ENCODE measurements at places on chromosomes 6 and 20.

DNA sequence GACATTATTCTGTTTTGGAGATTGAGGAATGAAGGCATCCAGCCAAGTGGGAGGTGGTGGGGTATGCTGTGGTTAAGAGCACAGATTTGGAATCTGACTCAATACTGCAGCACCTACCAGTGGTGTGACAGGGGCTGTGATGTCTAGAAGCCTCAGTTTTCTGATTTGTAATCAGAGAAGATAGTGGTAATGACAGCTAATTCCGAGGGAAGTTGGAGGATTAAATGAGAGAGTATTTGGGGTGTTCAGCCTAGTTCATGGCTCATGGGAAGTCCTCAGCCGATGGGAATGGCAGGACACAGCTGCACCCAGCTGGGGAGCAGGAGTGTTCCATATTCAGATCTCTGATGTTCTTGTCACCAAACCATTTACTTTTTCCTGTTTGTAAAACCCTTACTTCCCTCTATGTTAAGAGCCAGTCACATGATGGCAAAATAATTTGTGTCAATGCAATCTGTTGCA is 9.3 kb downstream of the SLC9A8 start:
- no peak for DNase-seq

- DNase-seq: no peak
Observed at GRCh38 chr20:45765307-45765875, 26.3 kb downstream of the WFDC3 start.

DNA sequence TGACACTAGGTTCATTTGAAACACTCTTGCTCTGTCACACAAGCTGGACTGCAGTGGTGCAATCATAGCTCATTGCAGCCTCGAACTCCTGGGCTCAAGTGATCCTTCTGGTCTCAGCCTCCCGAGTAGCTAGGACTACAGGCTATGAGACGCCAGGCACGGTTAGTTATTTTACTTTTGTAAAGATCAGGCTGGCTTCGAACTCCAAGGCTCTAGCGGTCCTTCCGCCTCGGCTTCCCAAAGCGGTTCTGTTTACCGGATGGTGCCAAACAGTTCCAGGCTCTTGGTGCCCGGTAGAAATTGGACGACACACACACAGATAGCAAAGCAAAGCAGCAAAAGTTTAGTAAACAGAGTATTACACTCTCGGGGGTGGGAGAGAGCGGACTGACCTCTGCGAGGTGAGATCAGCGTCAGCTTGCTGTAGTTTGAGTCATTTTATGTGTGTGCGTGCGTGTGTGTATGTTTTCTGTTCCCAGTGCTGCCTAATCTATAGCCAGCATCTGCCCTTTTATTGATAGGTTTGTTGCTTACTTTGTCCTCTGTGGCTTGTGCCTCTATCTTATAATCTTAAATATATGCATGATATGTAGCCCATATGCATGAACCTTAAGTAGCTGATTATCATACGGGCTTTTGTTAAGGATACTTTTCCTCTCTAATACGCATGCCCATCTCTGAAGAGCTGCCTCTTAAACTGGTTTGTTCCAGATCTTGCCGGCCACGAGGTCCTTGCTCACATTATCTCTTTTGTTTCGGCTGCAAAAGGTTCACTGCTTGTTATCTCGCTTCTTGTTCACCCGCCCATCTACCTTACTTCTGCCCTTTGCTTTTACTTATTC is 75.2 kb downstream of the OR2B2 start:
- DNase-seq: peak; percentile 62

DNA sequence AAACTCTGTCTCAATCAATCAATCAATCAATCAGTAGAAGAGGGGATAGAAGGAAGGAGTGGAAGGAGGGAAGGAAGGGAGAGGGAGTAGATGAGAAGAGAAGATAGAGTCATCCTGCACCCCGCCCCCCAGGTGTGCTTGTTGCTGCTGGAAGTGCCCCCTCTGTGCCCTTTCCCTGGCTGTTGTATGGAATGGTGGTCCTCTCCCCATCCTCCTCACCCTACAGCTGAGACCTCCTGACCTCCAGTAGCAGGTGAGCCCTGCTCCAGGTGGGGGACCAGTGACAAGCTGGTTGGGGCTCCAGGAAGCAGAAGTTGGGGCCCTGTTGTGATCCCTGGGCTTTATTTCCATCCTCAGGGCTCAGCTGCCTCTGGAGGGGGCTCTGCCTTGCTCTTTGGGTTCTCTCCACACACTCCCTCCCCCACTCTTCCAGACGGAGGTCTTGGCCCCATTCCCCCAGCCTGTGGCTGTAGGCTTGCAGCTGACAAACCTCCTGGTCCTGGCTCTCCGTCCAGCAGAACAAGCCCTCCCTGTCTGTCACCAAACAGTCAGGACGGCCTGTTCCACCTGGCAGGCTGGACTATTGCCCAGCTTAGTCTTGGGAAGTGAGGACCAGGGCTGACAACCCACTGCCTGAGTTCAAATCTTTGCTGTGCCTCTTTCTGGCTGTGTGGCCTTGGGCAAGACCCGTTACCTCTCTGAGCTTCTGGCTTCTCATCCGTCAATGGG is 26.0 kb upstream of the SCRT2 start:
- DNase-seq: no peak

- no peak for DNase-seq
Observed at GRCh38 chr20:47335251-47336128, 21.0 kb downstream of the ZMYND8 start.

DNA sequence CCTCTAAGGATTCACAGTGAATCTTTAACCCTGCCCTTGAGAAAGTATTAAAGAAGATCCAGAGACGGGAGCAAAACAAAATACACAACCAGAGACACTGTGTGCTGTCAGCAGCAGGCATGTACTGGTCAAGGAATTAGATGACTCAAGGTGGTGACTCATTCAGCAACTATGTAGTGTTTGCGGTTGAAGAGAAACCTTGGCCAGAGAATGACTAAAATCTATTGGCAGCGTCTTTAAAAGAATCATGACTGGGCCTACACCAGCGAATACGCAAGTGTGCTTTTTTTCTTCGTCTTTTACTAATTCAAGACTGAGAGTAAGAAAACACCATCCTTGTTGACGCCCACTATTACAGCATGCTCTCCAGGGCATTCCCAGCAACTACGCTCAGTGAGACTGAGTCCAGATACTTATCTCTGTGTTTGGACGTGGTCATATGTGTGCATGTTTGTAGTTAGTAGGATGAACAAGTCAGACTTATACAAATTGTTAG is 72.4 kb upstream of the BACH2 start:
- peak; percentile 100 for DNase-seq

DNA sequence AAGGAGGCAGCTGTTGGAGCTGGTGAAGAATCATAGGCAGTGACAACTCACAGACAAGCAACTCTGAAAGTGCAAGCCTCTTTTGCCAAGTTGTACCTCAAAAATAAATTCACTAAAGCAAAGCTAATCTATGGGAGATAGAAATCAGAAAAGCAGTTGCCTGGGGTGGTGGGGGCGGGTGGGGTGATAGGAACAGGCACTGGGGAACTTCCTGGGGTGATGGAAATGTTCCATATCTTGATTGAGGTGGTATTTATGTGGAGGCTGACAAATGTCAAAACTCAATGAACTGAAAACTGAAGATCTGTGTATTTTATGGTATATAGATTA is 52.4 kb downstream of the ATP9A start:
- no peak for DNase-seq

- DNase-seq: no peak
Observed at GRCh38 chr20:22354647-22355046, 229.7 kb downstream of the FOXA2 start.

GRCh38 chr6:110432285-110432900 is 17.0 kb upstream of the DDO start:
- no peak for DNase-seq

GRCh38 chr6:112432853-112433252 is 85.7 kb downstream of the RFPL4B start:
- DNase-seq: no peak

GRCh38 chr6:80105972-80106417 is 476 bp upstream of the BCKDHB start:
- no peak for DNase-seq

DNA sequence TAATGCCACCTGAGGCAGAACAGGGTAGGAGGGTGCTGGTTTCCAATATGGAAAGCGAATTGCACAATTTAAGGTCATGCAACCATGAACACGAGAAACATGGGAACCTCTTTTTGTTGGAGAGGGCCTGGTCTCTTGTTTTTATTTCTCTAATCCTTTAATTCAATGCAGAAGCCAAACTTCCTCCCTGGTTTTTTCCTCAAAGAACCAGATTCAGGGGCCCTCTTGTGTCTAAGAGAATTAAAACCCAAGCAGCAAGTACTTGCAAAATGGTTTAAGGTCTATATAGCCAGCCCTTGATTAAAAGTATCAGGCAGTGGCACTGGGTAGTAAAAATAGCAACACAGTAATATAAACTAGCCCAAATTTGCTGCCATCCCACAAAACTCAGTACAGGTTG is 19.5 kb downstream of the GSTA4 start:
- no peak for DNase-seq

DNA sequence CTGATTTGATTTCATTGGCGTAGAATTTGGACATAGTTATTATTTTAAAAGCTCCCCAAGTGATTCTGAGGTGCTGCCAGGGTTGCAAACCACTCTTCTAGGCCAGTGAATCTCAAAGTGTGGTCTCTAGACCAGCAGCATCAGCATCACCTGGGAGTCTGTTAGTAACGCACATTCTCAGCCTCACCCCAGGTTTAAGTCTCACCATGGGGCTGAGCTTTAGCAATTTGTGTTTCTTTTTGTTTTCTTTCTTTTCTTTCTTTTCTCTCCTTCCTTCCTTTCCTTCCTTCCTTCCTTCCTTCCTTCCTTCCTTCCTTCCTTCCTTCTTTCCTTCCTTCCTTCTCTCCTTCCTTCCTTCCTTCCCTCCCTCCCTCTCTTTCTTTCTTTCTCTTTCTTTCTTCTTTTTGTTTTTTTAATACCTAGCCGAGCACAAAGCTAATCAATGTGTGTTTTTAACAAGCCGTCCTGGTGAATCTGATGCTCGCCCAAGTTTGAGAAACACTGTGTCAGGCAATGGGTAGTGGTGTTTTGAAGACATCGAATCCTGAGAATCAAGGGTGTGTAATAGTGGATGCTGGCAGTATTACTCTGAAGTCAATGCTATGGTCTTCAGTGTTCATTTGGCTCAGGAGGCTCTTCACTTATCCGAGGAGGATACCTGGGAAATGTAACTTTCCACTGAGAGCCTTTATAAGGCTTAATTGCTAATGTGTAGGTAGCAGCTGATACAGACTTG is 104.9 kb downstream of the SLX4IP start:
- no peak for DNase-seq

GRCh38 chr6:122752459-122752858 is 27.1 kb upstream of the FABP7 start:
- no peak for DNase-seq

GRCh38 chr6:21961226-21961625 is 335.6 kb downstream of the PRL start:
- DNase-seq: no peak

GRCh38 chr6:11058406-11058805 is 14.3 kb upstream of the ELOVL2 start:
- DNase-seq: no peak

GRCh38 chr6:53889365-53889764 is 94.6 kb downstream of the LRRC1 start:
- no peak for DNase-seq

DNA sequence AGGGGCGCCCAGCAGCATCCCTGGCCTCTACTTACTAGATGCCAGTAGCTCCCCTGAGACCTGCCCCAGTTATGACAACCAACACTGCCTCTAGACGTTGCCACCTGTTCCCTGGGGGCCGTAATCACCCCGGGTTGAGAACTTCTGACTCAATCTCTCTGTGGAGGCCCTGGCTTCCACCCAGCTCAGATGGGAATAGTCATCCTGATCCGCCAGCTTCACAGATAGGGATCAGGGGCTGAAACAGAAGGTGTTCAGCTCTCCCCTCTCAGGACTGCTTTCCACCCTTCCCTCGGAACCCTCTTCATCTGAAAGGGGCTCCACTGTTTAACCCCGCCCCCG is 3.3 kb downstream of the CAPN11 start:
- no peak for DNase-seq

GRCh38 chr6:90230548-90231215 is 66.0 kb downstream of the BACH2 start:
- no peak for DNase-seq

DNA sequence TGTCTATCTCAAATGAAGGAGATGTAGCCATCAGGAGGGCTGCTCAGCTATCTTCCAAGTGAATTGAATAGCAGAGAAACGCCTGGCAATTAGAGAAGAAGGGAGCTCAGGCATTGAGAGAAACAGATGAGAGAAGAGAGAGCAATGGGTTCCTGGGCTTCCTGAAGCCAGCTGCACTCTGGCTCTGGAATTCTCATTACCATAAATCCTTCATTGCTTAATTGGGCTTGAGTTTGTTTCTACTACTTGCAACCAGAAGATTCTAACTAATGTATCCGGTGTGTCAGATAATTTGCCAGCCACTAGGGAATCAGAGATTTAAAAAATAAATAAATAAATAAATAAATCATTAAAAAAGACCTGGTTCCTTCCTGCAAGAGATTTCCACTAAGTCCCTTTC is 25.0 kb upstream of the CDKAL1 start:
- no peak for DNase-seq

DNA sequence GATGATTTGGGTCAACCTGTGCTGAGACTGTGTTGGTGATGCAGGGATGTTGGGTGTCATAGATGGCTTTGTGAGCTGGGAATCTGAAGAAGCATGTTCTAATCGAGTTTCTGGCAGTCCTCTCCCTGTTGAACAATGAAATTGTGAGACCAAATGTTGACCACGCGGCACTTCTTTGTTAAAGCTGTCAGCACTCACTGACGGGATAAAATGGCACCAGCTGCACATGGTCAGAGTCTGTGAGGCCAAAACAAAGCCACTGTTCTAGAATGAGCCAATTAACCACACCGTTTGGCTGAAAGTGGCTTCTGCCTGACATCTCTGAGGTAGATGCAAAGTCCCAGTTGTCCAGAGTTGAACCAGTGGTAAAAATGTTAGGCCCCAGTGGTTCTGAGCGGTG is 562.2 kb downstream of the KIF16B start:
- no peak for DNase-seq

GRCh38 chr6:80250391-80250997 is 144.0 kb downstream of the BCKDHB start:
- no peak for DNase-seq

- DNase-seq: no peak
Observed at GRCh38 chr6:168103050-168103830, 24.2 kb upstream of the FRMD1 start.

GRCh38 chr6:3561725-3562124 is 104.9 kb upstream of the SLC22A23 start:
- DNase-seq: no peak

DNA sequence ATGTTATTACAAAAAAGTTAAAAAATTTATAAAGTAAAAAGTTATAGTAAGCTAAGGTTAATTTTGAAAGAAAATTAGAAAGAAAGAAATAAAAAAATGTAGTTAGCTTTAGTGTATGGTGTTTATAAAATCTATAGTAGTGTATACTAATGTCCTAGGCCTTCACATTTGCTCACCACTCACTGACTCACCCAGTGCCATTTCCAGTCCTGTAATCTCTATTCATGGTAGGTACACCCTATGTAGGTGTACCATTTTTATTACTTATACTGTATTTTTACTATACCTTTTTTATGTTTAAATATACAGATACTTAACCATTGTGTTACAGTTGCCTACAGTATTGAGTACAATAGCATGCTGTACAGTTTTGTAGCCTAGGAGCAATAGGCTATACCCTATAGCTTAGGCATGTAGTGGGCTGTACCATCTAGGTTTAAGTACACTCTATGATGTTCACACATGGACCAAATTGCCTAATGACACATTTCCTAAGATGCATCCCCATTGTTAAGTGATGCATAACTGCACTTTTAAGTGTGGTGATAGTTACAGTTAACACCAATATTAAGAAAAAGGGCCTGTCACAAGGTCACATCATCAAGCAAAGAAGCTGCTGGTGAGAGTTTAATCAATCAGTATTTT is 8.0 kb downstream of the CD2AP start:
- DNase-seq: no peak

GRCh38 chr6:129364037-129364436 is 345.9 kb downstream of the ARHGAP18 start:
- no peak for DNase-seq

All from retinal pigment epithelial cell (primary cell).